ENCODE measurements at places on chromosomes 7 and 10. TPM values are rescaled to one million over a fixed set of nuclear protein-coding genes. Genes with fewer than 3 reads are reported as not detected.

Gene PIP
- not detected for total RNA-seq

Gene SLC39A12
- 0.10 TPM for total RNA-seq

Gene RASA4B
- 17.6 TPM for total RNA-seq

DNA sequence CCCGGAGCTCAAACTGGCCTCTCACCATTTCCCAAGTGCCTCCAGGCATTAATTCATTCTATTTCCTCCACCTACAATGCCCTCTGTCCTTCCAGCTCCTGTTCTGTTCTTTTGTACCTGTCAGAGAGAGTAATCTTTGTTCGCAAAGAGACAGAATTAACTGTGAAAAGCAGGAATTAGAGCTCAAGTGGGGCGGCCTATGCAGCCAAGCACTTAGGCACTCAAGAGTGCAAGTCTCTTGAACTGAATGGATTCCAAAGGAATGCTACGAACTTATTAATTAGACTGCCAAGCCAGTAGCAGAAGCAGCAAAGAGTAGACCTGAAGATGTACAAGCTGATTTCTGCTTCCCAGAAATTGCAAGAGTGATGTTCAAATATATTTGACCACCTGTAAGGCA is 338.3 kb upstream of the AUTS2 start:
- DNase-seq: no peak

Gene OPN1SW
- not detected for total RNA-seq

DNA sequence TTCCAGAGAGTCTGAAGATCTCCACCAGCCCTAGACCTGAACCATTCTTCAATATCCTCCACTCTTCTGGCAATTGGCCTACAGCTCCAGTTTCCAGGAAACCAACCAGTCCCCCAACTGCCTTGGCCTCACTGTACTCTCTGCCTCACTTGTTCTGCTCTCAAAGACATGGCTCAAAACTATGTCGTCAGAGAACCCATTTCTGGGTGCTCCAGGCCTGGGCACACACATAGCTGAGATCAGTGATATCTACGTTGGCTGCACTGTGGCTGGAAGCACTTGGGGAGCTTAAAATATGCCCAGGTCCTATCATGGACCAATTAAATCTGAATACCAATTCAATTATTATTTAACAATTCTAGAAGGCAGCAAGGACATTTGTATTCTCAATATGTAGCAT is 93.1 kb downstream of the COBL start:
- DNase-seq: no peak

Gene GARIN1A
- 3.0 TPM for total RNA-seq

Gene EFCAB10
- total RNA-seq: not detected

Gene OR2AE1
- total RNA-seq: 0.51 TPM

Gene SCART1
- total RNA-seq: 3.4 TPM

DNA sequence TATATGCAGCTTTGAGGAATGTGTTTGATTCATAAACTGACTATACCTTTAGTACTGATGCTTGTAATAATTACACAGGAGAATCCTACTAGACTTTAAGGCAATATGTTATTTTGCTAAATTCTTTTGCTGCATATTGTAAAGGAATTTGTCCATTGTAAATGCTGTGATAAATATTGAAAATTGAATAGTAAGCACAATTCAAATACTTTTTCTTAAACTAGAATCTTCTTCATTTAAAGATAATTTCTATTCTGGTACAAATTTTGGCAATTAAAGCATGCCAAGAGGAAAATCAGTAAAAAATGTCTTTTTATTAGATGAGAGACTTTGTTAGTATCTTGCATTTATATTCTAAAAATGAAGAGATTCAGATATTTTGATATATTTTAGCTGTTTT is 45.4 kb downstream of the SMNDC1 start:
- DNase-seq: no peak

GRCh38 chr7:141950806-141951205 is 4.0 kb upstream of the CLEC5A start:
- DNase-seq: no peak

GRCh38 chr7:96219378-96220130 is 102.3 kb downstream of the SLC25A13 start:
- no peak for DNase-seq

GRCh38 chr7:130114374-130114773 is 44.0 kb downstream of the KLHDC10 start:
- DNase-seq: no peak

GRCh38 chr10:20396701-20397100 is 500.4 kb downstream of the NEBL start:
- no peak for DNase-seq

DNA sequence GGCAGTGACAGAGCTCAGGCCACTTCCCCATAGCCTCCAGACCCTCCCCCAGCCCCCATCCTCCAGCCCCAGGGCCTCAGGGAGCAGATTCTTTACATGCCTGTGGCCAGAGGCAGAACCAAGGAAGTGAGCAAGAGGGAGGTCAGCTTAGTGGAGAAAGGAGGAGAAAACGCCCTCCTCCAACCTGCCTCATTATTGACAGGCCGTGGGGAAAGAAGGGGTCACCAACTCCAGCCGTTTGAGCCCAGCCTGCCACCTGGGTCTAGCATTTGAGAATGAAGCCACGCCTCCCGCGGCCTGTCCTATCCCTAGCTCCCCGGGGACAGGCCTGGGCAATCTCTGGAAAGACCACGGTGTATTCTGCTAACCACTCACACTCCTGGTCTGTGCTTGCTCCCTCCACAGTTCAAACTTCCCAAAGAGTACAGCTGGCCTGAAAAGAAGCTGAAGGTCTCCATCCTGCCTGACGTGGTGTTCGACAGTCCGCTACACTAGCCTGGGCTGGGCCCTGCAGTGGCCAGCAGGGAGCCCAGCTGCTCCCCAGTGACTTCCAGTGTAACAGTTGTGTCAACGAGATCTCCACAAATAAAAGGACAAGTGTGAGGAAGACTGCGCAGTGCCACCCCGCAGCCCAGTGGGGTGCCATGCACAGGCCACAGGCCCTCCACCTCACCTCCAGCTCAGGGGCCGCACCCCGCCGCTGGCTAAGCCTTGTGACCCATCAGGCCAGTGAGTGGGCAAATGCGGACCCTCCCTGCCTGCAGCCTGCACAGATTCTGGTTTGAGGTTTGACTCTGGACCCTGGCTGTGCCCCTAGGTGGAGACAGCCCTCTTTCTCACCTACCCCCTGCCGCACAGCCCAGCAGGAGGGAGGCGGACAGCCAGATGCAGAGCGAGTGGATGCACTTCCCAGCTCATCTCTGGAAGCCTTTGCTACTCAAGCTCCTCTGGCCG is 14.3 kb upstream of the TRIM8 start:
- DNase-seq: peak; percentile 68

DNA sequence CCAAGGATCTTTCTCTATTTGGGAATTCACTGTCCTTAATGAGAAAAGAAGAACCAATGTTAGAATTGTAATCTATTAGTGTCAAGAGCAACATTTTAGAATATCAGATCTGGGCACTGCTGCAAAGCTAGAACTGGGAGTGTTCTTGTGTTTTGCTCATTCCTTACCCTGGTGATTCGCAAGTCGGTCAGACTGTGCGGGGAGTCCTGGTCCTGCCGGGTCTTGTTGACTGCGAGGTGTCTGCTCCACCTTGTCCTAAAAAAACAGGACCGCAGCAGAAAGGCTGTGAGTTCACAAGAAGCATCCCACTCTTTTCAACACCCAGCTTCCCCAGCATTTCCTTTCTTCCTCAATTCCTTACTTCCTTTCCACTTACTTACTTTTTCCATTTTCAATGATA is 79.0 kb downstream of the GRB10 start:
- DNase-seq: no peak

GRCh38 chr7:157136372-157136771 is 2.4 kb upstream of the UBE3C start:
- no peak for DNase-seq

GRCh38 chr10:104139221-104139620 is 17.2 kb downstream of the SFR1 start:
- no peak for DNase-seq

DNA sequence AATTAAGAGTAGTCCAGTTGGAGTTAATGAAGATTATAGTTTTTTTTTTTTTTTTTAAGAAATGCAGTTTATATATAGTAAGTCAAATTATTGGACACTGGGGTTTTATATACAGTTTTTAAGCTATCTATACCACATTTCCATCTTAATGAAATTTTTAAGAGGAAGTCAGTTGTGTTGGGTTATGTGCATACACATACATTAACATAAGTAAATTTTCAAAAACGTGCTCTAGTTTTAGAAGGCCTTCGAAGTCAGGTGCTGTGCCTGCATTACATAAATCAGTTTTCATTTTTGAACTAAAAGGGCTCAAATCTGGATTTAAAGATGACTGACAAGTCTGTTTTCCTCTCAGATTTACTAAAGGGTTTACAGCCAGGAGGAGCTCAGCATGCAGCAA is 47.6 kb upstream of the FMC1 start:
- DNase-seq: no peak

- no peak for DNase-seq
These were observed 41.3 kb upstream of the SRPK2 start for GRCh38 chr7:105429746-105430612.

DNA sequence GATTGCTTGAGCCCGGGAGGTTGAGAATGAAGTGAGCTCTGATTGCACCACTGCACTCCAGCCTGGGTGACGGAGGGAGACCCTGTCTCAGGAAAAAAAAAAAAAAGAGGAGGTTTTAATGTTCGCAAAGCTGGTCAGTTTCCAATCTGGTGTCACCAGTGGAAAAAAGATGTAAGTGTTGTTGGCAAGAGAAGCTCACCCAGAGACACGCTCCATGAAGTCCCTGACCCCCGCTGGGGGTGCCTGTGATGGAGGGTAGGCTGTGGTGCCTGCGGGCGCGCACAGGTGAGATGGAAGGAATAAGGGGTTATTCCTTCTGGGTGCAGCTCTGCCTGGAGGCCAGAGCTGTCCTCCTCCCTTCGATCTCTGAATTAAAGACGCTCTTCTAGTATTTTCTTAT is 122.7 kb downstream of the CUX1 start:
- peak; percentile 28 for DNase-seq

GRCh38 chr7:90536449-90536848 is 59.7 kb upstream of the CDK14 start:
- no peak for DNase-seq

DNA sequence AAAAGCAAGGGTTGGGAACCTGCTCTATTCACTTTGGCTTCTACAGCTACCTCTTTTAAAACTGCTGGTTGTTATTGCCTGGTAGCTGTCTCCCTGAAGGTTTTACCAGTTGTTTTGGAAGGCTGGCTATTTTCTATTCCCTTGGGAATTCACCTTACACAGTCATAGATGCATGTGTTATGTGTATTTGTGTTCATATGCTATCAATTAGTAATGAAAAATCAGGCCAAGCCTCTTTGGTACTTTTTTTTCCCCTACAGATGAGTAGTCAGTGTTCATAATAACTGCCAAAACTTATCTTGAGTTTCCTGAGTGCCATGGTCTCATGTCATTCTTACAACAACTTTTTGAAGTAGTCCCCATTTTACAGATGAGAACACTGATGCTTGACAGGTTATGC is 738.0 kb upstream of the GALNT17 start:
- DNase-seq: no peak

DNA sequence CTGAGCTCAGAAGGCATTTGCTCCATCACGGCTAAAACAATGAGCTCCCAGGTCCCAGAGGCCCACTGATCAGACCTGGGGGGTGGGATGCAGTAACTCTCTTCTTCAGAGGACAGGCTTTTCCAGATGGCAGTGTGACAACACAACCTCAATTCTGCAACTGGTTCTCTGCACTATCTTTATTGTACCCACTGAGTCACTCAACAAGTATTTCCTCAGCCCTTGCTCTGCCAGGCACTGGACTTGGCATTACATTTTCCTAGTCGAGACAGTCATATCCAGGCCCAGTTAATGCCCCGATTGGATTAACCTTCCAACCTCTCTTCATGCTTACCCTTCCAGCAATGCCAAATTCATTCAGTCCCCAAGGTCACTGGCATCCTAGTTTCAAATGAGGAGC is 72.6 kb downstream of the JAZF1 start:
- no peak for DNase-seq

GRCh38 chr7:7862393-7862792 is 106.2 kb upstream of the GLCCI1 start:
- no peak for DNase-seq

Gene UNCX
- total RNA-seq: not detected

DNA sequence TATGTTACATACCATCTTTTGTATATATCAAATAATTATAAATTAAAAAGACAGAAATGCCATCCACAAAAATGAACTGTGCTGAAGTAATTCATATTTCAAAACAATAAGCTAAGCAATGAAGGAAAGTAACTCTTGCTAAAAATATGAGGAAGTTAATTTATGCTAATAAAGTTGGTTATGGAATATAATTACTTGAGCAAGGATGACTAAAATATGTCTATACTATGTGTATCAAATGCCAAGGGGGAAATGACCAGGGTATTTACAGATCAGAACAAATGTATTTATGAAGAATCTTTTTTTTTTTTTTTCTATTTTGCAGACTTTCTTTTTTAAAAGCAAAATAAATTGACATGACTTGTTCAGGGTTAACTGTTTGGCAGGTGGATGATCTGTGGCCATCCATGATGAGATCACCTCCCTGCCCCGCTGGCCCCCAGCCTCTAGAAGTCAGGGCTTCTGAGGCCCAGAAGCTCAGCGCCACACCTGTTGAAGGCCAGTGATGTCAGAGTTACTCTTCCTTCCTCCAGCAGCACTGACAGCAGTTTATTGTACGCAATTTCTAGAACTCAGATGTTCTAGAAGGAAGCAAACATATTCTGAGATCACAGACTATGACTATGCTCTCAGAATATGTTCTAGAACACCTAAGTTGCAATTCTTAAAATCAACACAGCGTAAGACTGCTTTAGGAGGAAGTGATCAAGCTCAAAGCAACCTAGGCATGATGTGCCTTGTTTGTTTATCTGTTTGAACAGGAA is 196.1 kb upstream of the KLF14 start:
- no peak for DNase-seq

- DNase-seq: peak; percentile 29
These were observed 204.8 kb downstream of the TNS3 start for GRCh38 chr7:47376991-47377616.

DNA sequence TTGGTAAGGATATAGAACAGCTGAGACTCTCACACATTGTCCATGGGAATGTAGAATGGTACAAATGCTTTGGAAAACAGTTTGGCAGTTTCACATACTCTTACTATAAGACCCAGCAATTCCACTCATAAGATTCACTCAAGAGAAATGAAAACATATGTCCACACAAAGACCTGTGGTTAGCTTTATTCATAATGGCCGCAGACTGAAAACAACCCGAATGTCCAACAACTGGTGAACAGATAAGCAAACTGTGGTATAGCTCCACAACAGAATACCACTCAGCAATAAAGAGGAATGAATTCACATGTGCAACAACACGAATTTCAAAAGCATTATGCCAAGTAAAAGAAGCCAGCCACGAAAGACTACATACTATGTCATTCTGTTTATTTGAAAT is 33.5 kb upstream of the CUL1 start:
- DNase-seq: no peak

All from posterior vena cava (tissue), 2 donors.